ENCODE measurements at places on chromosomes 7 and 10.

DNA sequence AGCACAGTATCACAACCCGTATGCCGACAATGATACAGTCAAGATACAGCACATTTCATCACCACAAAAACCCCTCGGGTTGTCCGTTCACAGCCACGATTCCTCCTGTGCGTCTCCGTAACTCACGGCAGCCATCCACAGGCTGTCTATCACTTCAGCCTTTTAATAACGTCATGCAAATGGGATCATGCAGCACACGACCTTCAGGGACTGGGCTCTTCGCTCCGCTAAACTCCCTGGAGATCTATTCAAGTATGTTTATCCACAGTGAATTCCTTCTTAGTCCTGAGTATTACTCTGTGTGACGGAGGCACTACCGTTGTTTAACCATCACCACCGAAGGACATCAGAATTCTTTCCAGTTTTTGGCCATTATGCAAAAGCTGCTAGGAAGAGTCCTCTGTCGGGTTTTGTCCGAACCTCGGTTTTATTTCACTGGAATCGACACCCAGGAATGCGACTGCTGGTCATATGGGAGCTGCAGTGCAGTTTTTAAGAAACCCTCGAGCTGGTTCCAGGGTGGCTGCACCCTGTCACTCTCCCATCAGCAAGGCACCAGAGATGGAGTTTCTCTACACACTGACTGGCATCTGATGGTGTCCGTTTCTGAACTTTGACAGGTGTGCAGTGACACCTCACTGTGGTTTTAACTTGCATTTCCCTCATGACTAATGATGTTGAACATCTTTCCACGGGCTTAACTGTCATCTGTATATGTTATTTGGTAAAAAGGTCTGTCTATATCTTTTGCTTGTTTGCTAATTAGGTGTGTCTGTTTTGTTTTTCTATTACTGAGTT, 193.6 kb downstream of the MAD1L1 start:
- DNase-seq, result no peak

GRCh38 chr7:116277070-116277469, 66.7 kb downstream of the TES start:
- DNase-seq, result no peak

GRCh38 chr7:18408461-18408860, 87.1 kb upstream of the HDAC9 start:
- no peak for DNase-seq

DNA sequence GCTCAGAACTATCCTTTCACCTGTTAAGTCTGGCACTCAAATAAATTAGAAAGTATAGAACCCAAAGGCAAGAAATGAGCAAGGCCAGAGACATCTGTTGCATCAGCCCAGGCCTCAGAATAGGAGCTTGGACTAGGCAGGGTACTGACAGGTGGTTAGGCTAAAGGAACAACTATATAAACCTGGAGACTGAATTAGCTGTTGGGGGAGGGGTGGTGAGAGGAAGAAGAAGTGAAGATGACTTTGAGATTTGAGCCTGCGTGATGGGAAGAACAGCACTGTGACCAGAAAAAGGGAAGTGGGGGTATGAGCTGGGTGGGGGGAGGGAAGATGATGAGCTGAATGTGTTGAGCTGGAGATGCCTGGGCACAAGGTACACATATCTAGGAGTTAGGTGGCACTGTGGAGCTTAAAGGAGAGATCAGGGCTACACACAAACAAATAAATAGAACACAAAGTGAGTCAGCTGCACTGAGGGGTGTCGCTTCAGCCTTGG, 244.7 kb downstream of the PTEN start:
- no peak for DNase-seq

- no peak for DNase-seq
Observed at GRCh38 chr7:27143023-27143949, at the start of gene HOXA5. Gene HOXA5, minus strand, starts transcription at chr7:27143681. Its CDS starts 74 bp downstream, at chr7:27143607.

GRCh38 chr10:113801569-113801968, 50.1 kb downstream of the PLEKHS1 start:
- no peak for DNase-seq

GRCh38 chr7:137716061-137716460, 130.7 kb downstream of the DGKI start:
- no peak for DNase-seq

GRCh38 chr7:5420067-5420880, 3.4 kb downstream of the TNRC18 start:
- no peak for DNase-seq

- no peak for DNase-seq
Observed at GRCh38 chr7:107889992-107890391, 991 bp upstream of the DLD start.

DNA sequence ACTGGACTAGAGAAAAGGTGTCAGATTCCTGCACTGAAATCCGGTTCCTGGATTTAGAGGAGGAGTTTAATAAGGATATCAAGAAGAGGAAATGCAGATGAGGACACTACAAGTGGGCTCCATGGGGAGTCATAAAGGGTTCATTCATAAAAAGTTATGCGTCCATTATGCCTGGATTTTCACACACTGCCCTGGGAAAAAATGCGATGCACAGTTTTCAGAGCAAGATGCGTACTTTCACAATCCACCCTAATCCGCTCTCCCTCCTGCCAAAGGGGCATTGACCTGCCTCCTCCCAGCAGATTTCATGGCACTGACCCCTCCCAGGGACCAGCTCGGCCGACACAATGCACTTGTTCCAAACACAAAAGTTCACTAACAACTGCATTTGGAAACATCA, 42.2 kb upstream of the OPALIN start:
- DNase-seq, result no peak

- DNase-seq, result no peak
Observed at GRCh38 chr7:150931199-150931869, 46.8 kb downstream of the KCNH2 start.

DNA sequence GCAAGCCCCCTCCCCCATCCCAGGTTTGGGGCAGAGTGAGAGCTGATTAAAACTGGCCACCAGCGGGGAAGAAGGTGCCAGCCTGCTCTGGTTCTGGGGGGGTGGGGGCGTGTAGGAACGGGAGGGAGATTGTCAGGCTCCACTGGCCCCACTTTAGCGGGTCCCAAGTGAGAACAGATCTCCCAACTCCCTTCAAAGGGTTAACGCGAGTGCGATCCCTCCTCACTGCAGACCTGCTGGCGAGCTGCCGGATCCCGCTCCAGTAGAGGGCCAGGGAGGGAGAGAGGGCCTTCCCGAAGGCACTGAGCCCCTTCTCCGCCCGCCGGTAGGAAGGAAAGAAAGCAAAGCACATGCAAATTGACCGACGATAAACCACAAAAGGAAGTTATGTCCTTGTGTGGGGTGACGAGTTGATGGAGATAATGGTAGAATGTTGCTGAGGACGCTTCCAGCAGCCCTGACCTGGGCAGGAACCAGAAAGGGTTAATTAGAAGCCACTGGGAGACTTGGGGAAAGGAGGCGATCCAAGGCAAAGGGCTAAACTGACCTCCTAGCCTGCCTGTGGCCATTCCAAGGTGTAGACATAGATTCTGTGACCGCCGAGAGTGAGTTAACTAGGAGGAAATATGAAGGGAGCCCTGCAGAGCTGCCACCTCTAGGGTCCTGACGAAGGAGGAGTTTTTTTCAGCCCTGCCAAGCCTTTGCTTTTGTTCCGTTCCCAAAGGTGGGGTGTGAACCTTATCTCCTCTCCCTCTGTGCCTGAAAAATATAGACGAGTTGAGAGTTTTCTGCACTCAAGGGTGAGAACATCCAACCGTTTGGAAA, 1.5 kb downstream of the NRG3 start:
- DNase-seq, result no peak

GRCh38 chr10:122495406-122496340, 34.3 kb downstream of the HTRA1 start:
- no peak for DNase-seq

- no peak for DNase-seq
Observed at GRCh38 chr10:5905854-5906507, 15.9 kb downstream of the FBH1 start.

DNA sequence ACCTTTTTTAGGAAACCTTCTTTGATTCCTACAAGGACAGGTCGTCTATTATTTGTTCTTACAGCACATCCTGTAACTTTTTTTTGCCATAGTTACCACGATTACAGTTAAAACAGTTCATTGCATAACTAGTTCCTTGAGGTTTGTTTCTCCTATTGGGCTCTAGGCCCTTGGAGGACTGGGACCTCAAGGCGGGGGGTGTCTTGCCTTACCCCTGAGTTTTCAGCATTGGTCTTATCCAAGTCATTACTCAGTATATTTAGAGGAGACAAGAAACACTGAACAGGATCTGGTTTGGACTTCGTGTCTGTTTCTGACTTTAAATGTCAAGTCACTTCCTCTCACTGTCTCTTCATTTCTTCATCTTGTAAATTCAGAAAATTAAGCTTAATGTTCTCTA, 369.8 kb downstream of the SDK1 start:
- DNase-seq, result no peak

DNA sequence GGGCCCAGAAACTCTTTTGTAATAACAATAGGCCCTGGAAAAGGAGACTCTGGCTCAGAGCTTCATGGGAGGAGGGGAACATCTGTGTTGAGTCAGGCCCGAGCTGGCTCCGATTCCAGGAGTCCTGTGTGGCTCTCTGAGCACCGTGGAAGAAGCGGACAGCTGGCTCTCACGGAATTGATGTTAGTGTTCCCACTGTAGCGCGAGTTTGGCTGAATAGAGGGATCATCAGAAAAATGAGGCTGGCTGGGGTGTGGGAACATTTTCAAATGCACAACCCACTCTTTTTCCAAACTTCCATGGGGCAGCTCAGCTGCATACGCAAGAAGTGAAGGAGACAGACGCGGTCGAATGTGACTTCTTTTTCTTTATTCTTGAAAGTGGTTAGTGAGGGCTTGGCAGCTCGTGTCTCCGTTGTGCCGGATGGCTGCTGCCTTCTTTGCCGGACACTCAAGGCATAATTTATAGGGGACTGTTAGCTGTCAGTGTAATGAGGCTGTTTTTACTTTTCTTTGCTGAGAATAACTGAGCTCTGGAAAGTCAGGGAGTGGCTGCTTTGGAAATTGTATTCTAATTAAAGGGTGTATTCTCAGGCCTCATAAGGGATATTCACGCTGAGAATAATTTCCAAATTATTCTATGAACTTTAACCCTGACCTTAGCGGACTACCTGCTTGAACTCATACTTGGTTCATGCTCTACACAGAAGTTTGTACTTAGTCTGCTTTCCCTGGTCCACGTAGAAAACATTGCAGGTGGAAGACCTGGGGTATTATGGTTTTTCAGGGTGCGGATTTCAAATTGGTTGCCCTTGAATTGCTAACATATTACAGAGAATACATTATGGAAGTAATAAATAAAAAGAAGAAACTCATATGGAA, 23.1 kb downstream of the MDFIC start:
- no peak for DNase-seq

DNA sequence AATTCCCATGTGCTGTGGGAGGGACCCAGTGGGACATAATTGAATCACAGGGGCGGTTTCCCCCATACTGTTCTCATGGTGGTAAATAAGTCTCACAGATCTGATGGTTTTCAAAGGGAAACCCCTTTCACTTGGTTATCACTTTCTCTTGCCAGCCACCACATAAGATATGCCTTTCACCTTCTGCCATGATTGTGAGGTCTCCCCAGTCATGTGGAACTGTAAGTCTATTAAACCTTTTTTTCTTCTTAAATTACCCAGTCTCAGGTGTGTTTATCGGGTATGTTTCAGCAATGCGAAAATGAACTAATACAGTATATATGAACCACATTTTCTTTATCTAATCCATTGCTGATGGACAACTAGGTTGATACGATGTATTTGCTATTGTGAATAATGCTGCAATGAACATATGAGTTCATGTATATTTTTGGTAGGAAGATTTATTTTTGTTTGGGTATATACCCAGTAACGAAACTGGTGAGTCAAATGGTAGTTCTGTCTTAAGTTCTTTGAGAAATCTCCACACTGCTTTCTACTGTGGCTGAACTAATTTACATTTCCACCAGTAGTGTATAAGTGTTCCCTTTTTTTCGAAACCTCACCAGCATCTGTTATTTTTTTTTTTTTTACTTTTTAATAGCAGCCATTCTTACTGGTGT, 70.0 kb upstream of the HGF start:
- no peak for DNase-seq

GRCh38 chr10:17383801-17384555, 70.4 kb downstream of the ST8SIA6 start:
- DNase-seq, result no peak

- DNase-seq, result no peak
Observed at GRCh38 chr10:15747632-15748031, 27.9 kb upstream of the ITGA8 start.

- DNase-seq, result no peak
Observed at GRCh38 chr7:69078997-69079769, 519.1 kb upstream of the AUTS2 start.

DNA sequence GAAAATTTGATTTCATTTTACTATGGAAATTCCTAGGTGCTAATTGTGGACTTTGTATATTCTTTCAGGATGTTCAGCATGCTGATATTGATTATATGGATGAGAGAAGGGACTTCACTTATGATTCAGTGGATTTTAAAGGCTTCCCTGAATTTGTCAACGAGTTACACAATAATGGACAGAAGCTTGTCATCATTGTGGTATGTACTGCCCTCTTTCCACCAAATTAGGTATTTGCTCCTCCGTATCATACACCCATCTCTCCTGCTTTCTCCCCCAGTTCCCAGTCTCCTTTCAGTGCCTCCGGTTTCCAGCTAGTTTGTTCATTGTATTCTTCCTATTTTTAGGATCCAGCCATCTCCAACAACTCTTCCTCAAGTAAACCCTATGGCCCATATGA, 34.6 kb downstream of the MGAM start:
- DNase-seq, result no peak

GRCh38 chr7:133572087-133572486, 319.2 kb downstream of the EXOC4 start:
- no peak for DNase-seq

GRCh38 chr10:86363184-86363832, 3.3 kb downstream of the GRID1 start:
- DNase-seq, result no peak

- no peak for DNase-seq
Observed at GRCh38 chr7:132035517-132036362, 479.3 kb upstream of the PODXL start.

GRCh38 chr7:13948019-13948801, 41.3 kb downstream of the ETV1 start:
- DNase-seq, result no peak

DNA sequence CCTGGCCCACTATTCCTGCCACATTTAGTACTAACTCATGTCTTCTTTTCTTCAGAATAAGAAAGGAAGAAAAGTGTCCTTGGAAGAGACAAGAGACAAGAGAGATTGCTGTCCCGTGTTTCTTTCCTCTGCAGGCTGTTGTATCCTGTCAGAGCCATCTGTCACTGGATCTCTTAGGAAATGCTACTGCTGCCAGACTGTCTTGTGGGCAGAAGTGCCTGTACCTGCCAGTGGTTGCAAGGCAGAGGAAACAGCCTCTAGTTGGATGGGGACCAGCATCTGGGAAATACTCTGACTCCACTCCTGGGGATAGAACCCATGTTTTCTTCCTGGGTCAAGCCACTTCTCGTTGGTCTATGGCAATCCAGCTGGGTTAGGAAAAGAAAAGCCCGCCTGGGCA, 16.7 kb upstream of the MAP3K8 start:
- no peak for DNase-seq

- no peak for DNase-seq
Observed at GRCh38 chr7:111393011-111393754, 169.1 kb downstream of the IMMP2L start.

GRCh38 chr7:156402255-156402654, 238.3 kb upstream of the RNF32 start:
- no peak for DNase-seq

Data from stimulated activated CD4-positive, alpha-beta T cell treated with anti-CD3 and anti-CD28 coated beads, Interleukin-1b, Interleukin-23, amount 100 ng/mL, for 1 hour (primary cell).